ENCODE measurements at places on chromosomes 7 and 10.

DNA sequence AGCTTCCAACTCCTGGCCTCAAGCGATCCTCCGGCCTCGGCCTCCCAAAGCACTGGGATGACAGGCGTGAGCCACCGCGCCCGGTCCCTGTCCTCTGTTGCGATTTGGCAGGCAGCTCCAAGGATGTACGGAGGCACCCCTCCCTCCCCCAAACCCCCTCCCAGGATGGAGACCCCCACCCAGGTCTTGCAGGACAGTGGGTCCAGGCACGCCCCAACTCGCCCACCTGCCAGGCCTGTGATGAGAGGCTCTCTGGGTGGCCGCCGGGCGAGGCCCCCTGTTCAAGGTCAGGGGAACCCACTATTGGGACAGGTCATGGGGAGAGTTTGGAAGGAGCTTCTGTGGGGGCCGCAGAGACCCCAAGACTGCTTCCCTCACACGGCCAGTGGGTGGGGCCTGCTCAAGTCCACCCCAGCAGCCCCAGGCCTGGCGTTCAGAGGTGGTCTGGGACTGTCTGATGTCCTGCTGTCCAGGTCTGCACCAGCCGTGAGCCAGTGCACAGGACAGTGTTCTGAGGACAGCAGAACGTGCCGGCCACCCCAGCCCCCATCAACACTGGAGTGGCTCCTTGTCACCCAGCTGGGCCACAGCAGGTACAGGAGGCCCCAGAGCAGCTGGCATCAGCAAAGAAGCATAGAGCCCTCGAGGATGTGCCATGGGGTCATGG, 2.5 kb downstream of the ADAP1 start:
- no peak for DNase-seq

GRCh38 chr10:7666253-7667023, at the start of gene ITIH5:
TSS of gene ITIH5 (minus strand) at chr10:7666966. CDS start at chr10:7666892, 74 bp downstream.
- DNase-seq = no peak

- no peak for DNase-seq
Observed at GRCh38 chr10:100826661-100826982, 81.2 kb downstream of the PAX2 start.

DNA sequence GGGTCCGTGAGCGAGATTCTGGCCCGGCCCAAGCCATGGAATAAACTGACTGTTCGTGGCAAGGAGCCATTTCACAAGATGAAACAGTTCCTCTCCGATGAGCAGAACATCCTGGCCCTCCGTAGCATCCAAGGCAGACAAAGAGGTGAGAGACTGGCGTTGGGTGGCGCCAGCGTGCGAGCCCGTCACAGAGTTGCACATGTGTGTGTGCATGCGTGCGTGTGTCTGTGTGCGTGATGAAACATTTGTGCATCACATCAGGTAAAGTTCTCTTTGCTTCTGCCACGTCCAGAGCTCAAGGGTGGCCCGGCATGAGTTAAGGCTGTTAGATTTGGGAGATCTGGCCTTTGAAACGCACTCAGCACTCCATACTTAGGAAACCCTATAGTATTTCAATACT, 89.5 kb upstream of the SH2B2 start:
- DNase-seq = no peak

DNA sequence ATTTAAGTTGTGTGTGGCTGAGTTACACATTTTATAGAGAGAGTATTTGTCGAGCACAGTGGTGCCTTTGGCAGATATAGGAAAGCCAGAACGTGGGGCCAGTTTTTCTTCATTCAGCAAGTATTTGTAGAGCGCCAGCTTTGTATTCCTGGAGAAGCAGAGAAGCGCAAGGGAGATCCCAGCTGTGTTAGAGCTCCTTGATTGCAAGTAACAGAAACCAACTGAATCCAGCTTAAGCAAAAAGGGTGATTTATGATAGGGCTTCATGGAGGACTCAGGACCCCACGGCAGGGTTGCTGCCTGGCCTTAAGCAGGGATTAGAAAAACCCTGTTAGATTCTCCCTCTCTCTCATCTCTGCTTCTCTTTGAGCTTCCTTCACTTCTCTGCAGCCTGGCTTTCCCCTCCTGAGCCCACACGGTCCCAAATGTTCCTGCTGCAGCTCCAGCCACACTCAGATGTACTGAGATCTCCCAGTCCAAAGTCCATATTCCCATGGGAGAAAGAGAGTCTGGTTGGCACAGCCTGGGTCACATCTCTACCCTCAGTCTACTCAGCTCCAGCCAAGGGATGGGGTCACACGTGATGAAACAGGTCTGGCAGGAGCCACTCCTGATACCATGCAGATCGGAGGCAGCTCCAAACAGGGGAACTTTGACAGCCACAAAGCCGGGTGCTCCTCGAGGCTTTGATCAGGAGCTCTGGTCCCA, 16.7 kb downstream of the UBTD1 start:
- no peak for DNase-seq

- DNase-seq = no peak
Observed at GRCh38 chr7:54858008-54858692, 99.1 kb upstream of the SEC61G start.
